ENCODE measurements at places on chromosomes 3 and 15.
A peak's percentile ranks its signal among the peaks of the same experiment; 100 is the strongest.

- no peak for DNase-seq
These were observed 2.2 kb upstream of the SNRK start for GRCh38 chr3:43284171-43284570.

GRCh38 chr3:129595544-129596193 lies 10.8 kb downstream of the PLXND1 start:
- no peak for DNase-seq

- peak; percentile 68 for DNase-seq
These were observed 6.0 kb upstream of the SRP14 start for GRCh38 chr15:40044717-40045571.

- DNase-seq = no peak
These were observed 61.1 kb downstream of the KCNAB1 start for GRCh38 chr3:156181509-156181908.

DNA sequence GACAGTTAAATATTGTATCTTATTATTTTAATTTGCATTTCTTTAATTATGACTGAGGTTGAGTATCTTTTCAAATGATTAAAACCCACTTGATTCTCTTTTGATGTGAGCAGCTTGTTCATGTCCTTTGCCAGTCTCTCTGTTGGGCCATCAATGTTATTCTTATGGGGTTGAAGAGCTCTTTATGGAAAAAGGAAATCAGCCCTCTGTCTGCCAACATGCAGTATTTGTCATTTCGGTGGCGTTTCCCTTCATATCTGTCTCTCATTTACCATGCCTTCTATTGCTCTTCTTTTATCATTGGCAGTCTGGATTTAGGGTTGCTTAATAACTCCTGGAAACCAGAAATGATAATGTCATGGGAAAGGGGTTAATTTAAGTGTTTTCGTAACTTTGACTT lies 340.7 kb upstream of the DNAJC19 start:
- DNase-seq = no peak

- no peak for DNase-seq
These were observed 17.3 kb downstream of the FAM174B start for GRCh38 chr15:92638291-92638708.

- no peak for DNase-seq
These were observed 23.3 kb downstream of the WWTR1 start for GRCh38 chr3:149634573-149634972.

- peak; percentile 85 for DNase-seq
These were observed 30.7 kb downstream of the MBNL1 start for GRCh38 chr3:152299249-152299976.

- DNase-seq = no peak
These were observed 252.8 kb downstream of the IGSF11 start for GRCh38 chr3:118781839-118782238.

DNA sequence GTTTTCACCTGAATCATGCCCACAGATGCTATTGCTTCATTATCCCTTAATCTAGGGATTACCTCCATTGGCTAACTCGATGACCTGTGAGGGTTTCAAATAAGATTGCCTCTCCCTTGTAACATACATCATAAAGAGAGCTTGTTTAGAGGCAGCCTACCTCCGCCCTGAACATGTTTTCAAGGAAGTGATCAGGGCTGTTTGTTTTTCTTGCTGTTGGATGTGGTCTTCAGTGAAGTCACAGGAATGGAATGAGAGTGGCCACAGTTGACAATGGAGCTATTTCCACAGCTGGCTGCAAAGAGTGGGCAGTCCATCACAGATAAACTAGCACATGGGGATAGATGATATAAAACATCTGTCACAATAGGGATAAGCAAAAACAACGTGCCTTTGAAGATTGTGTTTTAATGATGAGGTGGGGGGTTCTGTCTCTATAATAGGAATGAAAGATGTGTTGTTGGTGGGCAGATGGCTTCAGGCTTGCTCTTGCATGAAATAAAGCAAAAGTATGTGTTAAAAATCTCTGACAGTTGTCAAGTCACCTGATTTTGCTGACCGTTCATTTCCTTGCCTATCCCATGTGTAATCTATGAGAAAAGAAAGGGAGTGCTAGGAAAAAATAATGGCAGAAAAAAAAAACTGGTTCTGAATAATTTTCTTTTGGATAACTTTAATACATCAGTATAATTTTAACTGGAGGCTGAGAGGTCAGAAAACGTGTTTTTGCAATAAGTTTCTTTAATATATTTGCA lies 642.3 kb downstream of the RBMS3 start:
- no peak for DNase-seq

DNA sequence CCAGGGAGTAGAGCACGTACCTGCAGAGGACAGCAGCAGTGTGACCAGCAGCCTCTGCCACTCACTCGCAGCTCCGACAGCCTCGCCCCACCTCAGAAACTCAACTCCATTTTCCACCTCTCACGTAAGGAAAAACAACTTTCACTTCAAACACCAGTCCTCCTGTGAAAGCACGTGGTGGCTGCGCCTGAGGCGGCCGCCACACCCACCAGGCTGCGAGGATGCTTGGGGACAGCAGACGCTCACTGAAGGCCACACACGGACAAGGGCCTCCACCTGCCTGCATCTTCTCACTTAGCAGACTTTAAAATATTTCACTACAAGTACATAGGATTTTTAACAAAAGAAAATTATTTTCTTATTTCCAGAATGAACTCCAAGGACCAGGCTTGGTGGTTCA lies 67.9 kb downstream of the CYFIP1 start:
- DNase-seq = no peak

DNA sequence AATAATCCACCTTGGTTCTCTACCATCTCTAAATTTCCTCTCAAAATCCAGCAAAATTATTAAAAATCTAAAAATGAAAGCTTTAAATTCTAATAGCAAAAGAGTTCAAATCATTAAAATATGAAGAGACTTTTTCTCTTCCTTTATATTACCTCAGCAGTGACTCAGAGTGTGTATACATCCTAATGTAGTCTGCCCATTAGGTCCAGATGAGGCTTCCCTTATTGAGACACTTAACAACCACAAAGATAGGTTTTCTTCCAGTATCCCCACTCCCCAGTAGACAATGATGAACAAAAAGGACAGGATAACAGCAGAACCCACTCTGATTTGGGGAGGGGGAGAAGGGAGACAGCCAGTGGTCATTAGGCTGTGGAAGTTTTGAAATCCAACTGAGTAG lies 61.5 kb upstream of the DCBLD2 start:
- no peak for DNase-seq

- DNase-seq = no peak
These were observed 288.9 kb downstream of the EFHB start for GRCh38 chr3:19645093-19645492.

DNA sequence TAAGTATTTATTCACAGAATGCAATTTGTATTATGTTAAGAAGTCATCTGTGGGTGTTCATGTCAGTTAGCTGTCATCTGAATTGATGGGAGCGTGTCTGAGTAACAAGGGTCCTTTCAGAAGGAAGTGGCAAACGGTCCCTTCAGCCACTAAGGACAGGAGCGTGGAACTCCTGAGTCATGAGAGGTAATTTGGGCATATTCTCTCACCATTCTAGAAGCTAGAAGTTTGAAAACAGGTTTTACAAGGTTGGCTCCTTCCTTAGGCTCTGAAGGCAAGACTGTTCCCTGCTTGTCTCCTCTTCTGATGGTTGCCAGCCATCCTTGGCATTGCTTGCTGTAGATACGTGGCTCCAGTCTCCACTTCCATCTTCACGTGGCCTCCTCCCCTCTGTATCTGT lies 19.7 kb downstream of the ABHD2 start:
- no peak for DNase-seq

DNA sequence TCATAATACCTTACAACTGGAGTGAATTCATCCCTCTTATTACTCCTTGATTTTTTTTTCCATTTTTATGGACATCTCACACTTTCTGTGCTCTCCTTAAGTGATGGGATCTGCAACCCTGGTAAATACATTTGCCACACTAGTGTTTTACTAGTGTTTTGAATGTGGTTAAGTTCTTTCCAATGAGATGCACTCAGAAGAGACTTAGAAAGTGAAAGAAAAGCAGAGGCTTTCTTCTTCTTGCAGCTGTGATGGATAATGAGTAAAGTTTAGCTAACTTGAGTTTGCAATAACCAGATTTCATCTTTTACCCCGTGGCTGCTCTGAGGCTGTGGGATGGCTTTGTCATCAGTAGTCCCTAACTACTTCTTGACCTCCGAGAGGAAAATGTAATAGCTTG lies 1248.4 kb downstream of the NSUN3 start:
- no peak for DNase-seq

- no peak for DNase-seq
These were observed 16.0 kb upstream of the C3orf38 start for GRCh38 chr3:88133711-88134263.

DNA sequence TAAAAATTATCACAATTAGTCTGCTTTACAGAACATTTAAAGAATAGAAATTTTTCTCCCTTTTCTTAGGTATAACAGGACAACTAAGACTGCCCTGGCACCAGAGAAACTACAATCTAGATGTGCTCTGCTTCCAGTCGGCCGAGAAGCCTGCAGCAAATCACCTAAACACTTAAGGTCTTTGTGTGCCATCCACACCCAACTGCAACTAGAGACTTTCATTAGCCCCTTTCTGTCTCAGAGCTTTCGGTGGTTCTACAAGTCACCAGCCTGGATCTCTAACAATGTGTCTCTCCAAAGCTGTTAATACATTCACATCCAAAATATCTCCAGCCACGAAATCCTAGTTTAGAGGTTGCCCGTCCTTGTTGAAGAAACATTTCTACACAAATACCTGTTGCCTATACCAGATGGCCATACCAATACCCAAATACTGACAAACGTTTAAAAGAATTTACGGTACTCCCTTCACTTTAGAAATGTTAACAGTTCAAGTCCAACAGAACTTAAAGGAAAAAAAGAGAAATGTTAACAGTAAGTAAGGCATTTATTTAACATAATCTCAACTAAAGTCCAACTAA lies 6.7 kb downstream of the PRC1 start:
- no peak for DNase-seq

GRCh38 chr3:97515076-97515475 lies 249.5 kb upstream of the ARL6 start:
- no peak for DNase-seq

DNA sequence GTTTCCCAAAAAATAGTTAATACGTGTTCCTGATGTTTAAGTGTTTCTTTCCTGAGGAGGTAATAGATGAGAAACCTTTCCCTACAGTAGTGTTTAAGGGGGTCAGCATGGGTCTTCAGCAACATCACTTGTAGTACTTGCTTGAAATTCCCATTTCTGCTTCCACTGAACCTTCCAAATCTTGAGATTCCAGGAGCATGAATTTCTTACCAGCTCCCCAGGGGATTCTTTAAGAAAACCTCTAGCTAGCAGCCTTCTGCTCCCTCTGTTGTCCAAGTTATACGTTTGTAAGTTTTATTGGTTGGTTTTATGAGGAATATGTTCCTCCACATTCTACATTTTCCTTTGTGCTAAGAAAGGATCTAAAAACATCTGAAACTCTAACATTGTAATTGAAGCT lies 38.2 kb upstream of the ACP3 start:
- no peak for DNase-seq

GRCh38 chr3:169780742-169781141 lies 7.5 kb downstream of the MYNN start:
- DNase-seq = no peak

GRCh38 chr3:156459434-156459833 lies 95.5 kb downstream of the SSR3 start:
- no peak for DNase-seq
